ENCODE measurements at places on chromosomes 4 and X. TPM values are rescaled to one million over a fixed set of nuclear protein-coding genes. Genes with fewer than 3 reads are reported as not detected.

The LRIT3 gene
- 0.08 TPM for total RNA-seq

GRCh38 chr4:181331214-181331613 is 912.0 kb upstream of the TENM3 start:
- DNase-seq, result no peak
- no peak overlapping the region for H3K27ac ChIP-seq
- no peaks in the 10 kb centered on the region for H3K27me3 ChIP-seq
- no peak overlapping the region for H3K4me3 ChIP-seq
- H3K36me3 ChIP-seq, result no peaks in the 10 kb centered on the region

- no peak for DNase-seq
- H3K27me3 ChIP-seq, result no peaks in the 10 kb centered on the region
- H3K4me1 ChIP-seq, result peaks cover 19% of the 10 kb centered on the region
- H3K36me3 ChIP-seq, result peaks cover 4% of the 10 kb centered on the region
- H3K27ac ChIP-seq, result peak overlapping the region; percentile 69
Observed at GRCh38 chrX:79133904-79134303, 10.6 kb upstream of the GPR174 start.

- peak; percentile 54 for DNase-seq
- H3K27me3 ChIP-seq, result peaks cover 9% of the 10 kb centered on the region
- peak overlapping the region; percentile 100 for H3K4me3 ChIP-seq
- peak overlapping the region; percentile 94 for H3K27ac ChIP-seq
- peaks cover 51% of the 10 kb centered on the region for H3K4me1 ChIP-seq
Observed at GRCh38 chr4:82430964-82431745, 765 bp downstream of the ENOPH1 start.

GRCh38 chr4:43587758-43588157 is 695.2 kb downstream of the GRXCR1 start:
- DNase-seq, result no peak
- no peaks in the 10 kb centered on the region for H3K27me3 ChIP-seq
- H3K27ac ChIP-seq, result no peak overlapping the region
- H3K4me3 ChIP-seq, result no peak overlapping the region
- no peaks in the 10 kb centered on the region for H3K36me3 ChIP-seq

- no peaks in the 10 kb centered on the region for H3K36me3 ChIP-seq
- H3K4me1 ChIP-seq, result peaks cover 9% of the 10 kb centered on the region
- H3K27ac ChIP-seq, result no peak overlapping the region
- H3K4me3 ChIP-seq, result no peak overlapping the region
- H3K27me3 ChIP-seq, result no peaks in the 10 kb centered on the region
Observed at GRCh38 chr4:78622253-78622979, 70.8 kb downstream of the ANXA3 start.

- no peak overlapping the region for H3K27ac ChIP-seq
- H3K4me1 ChIP-seq, result no peaks in the 10 kb centered on the region
- H3K36me3 ChIP-seq, result no peaks in the 10 kb centered on the region
Observed at GRCh38 chrX:8844157-8844556, 43.0 kb upstream of the FAM9A start.

GRCh38 chr4:152398060-152398459 is 137.8 kb downstream of the FBXW7 start:
- no peak overlapping the region for H3K4me3 ChIP-seq
- H3K36me3 ChIP-seq, result peaks cover 31% of the 10 kb centered on the region
- no peak for DNase-seq
- H3K4me1 ChIP-seq, result peaks cover 37% of the 10 kb centered on the region

GRCh38 chr4:140042634-140043033 is 111.3 kb downstream of the MAML3 start:
- no peak overlapping the region for H3K27ac ChIP-seq
- no peak overlapping the region for H3K4me3 ChIP-seq
- H3K36me3 ChIP-seq, result no peaks in the 10 kb centered on the region

DNA sequence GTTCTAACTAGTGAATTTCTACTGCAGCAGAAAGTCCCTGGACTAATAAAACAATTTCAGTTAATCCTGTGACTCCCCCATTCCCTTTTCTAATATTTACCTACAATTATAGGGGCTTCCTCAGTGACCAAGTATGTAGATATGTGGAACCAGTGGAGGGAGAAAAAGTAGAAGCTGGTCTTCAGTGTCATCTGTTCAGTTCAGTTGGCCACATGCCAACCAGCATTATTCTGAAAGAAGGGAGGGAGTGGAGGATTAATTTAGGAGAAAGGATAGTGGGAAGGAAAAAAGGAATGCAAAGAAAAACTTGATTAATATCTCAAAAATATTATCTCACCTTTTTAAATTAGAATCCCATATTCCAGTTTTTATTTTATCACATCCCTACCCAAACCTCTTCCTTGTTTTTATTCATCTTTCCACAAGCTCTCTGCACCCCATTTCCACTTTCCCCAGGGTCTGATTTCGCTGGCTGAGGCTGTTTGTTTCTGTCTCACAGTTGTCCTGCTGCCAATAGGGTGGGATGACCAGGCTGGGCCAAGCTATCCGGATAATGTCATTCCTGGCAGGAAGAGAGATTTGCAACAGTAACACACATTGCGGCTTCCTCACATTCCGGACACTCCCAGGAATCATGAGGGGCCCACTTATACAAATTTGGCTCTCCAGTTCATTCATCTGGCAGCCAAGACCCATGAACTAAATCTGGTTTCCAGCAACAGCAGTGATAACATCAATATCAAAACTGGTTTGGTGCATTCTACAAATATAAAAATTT is 24.6 kb upstream of the ANTXR2 start:
- H3K27me3 ChIP-seq, result peaks cover 5% of the 10 kb centered on the region
- H3K4me3 ChIP-seq, result no peak overlapping the region
- no peak overlapping the region for H3K27ac ChIP-seq
- H3K36me3 ChIP-seq, result no peaks in the 10 kb centered on the region
- no peak for DNase-seq
